ENCODE measurements at places on chromosomes 3 and 15.

DNA sequence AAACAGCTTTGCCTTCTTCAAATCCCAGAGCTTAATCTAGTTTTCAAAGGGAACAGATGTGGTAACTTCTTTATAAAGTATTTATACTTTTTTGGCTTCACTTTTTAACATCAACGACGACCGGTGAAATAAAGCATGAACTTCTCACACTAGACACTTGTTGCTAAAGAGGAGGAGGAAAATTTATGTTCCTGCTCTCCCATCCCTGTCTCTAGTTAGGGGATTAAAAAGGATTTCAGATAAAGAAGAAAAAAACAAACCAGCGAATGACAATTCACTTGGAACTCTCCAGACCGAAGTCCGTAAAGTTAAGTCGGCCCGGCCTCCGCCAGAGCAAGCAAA lies 672 bp downstream of the NEDD4 start:
- no peak for DNase-seq

DNA sequence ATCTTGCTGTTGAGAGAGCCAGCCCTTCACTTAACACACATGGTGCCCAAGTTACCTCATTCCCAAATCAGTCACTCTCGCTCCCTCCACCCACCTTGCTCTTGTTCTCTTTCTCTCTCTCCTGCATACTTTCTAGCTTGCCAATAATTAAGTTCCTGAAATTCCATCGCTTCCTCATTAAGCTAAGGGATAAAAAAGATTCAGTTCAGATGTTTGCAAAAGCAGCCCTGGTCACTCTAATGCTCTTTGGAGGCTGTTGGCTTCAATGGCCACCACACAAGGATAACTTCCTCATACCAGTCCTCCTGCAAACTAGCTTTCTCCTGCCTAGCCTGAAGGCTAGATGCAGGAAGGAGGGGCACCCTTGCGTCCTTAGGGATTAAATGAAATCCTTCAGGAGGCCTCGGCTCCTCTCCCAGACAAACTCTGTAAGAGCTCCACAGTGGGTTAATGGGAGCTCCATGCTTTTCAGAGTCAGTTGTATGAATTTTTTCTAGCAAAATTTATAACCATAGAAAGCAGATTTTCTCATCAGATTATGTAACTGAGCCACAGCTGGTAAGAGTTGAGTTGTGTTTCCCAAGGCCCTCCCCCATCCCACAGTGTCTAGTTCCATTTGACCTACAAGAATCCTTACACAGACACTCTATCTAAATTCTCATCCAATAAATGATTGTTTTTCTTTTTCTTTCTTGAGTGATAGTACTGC lies 176.6 kb upstream of the TRIM42 start:
- no peak for DNase-seq

- DNase-seq, result no peak
Observed at GRCh38 chr3:62445275-62445674, 71.9 kb upstream of the FEZF2 start.

DNA sequence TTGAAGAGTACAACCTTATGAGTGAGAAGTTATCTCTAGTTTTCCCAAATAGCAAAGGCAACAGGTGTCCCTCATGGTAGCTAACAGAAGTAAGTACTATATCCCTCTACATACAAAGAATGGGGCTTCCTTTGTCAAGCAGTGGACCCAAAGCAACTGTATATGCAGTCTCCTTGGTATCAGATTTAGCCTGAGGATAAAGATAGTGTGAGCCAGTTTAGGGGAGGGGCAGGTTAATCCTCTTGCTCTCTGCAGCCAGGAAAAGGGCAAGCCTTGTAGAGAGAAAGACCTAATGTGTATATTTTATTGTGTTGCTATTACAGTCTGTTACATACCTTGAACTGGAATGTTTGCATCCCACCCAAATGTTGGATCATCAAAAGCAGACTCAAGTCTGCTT lies 117.9 kb upstream of the COL8A1 start:
- no peak for DNase-seq

DNA sequence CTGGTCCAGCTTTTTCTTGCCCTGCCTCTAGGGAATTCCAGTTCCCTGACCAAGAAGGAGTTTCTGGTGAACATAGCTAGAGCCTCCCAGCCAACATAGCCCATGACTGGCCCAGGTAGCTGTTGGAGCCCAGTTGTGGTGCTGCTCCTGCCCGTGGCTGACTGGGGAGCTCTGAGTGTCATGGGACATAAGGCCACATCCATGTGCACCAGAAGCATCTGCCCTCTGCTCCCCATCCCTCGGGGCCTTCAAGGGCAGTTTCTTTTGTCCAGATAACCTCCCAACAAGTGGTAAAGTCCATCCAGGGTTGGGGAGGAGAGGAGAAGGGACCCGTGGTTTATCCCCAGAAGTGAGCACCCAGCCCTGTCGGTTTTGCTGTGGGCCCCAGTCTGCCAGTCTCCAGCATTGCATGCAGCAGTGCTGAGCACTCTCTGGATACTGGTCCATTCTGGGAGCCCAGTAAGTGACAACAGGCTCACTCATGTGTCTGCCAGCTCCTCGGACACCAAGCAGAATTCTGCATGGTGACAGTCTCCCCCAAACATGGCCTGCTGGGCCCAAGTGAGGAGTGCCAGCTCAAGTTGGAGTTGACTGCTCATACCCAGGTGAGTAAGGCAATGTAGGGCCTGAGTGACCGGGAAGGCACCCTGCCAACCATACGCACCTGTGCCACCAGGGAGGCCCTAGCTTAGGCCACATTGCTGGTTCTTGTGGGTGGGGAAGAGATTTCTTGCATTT lies 28.8 kb downstream of the ACAA1 start:
- DNase-seq, result no peak

- DNase-seq, result no peak
Observed at GRCh38 chr3:171218069-171218468, 191.5 kb upstream of the SLC2A2 start.

GRCh38 chr3:137332297-137332696 lies 374.5 kb downstream of the IL20RB start:
- no peak for DNase-seq

- no peak for DNase-seq
Observed at GRCh38 chr3:69941037-69941436, 58.5 kb upstream of the SAMMSON start.

- DNase-seq, result no peak
Observed at GRCh38 chr3:76065964-76066363, 280.6 kb upstream of the ZNF717 start.

- DNase-seq, result no peak
Observed at GRCh38 chr3:129195731-129196256, 12.1 kb upstream of the CNBP start.

Measured in head of caudate nucleus (tissue), 42 donors.